CD4-positive, alpha-beta memory T cell (primary cell): ENCODE measurements at places on chromosomes 1 and 21. TPM values are rescaled to one million over a fixed set of nuclear protein-coding genes. Genes with fewer than 3 reads are reported as not detected.

DNA sequence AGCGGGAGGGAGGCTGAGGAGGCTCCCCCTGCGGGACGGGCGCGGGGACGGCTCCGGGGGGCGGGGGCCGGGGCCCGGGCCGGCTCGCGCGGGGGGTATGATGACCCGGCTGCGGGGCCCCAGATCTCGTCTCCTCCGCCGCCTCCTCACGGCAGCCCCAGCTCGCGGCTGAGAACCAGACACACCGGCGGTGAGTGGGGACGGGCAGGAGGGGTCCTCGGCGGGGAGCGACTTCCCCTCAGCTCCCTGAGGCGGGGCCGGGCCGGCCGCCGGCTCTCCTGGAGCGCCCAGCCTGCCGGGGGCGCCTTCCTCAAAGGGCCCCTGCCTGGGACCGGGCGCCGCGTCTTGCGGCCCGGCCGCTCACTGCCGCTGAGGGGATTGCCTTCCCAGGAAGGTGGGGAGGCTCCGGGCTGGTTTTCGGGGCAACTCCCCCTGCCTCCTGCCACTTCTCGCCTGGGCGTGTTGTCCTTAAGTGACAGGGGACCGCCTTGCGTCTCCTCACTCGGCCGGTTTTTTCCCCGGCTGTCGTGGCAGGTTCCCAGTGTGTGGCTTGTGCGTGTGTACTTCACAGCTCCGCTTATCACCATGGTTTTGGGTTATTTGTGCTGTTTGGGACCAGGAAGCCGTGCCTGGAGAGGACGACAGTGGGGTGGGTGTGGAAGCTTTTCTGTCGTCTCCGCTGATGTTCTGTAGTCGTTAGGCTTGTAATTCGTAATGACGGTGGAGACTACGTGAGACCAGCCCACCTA is 800 bp downstream of the HIPK1 start:
- peaks cover 50% of the 10 kb centered on the region for H3K4me1 ChIP-seq
- peak; percentile 79 for DNase-seq
- H3K27ac ChIP-seq: peak overlapping the region; percentile 97
- H3K36me3 ChIP-seq: no peaks in the 10 kb centered on the region
- peak overlapping the region; percentile 50 for H3K4me3 ChIP-seq
- H3K27me3 ChIP-seq: no peaks in the 10 kb centered on the region

GRCh38 chr1:47656719-47657685 is 219.2 kb downstream of the FOXD2 start:
- H3K4me3 ChIP-seq: no peak overlapping the region
- no peak overlapping the region for H3K27ac ChIP-seq
- no peaks in the 10 kb centered on the region for H3K36me3 ChIP-seq
- DNase-seq: no peak

DNA sequence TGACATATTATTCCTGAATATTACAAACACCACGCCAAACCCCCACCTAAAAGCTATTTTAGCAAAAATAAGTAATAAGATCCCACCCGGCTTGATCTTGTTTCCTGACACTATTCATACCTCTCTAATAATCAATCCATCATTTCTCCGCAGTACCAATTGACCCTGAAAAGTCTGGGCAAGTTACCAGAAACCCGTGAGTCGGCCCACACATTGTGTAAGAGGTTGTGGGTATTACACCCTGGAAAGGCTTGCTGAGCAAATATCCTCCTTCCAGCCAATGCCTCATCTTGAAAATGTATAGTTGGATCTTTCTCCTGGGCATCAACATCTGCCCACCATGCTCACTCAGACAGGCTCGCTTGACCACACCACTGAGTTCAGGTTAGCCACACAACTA is 451.0 kb downstream of the TTLL7 start:
- H3K36me3 ChIP-seq: no peaks in the 10 kb centered on the region
- no peak overlapping the region for H3K27ac ChIP-seq
- no peaks in the 10 kb centered on the region for H3K27me3 ChIP-seq
- DNase-seq: no peak
- H3K4me3 ChIP-seq: no peak overlapping the region
- H3K4me1 ChIP-seq: no peaks in the 10 kb centered on the region

- H3K27me3 ChIP-seq: no peaks in the 10 kb centered on the region
- H3K4me3 ChIP-seq: no peak overlapping the region
- DNase-seq: no peak
Measured at GRCh38 chr21:27799861-27800260, 833.0 kb upstream of the ADAMTS5 start.

DNA sequence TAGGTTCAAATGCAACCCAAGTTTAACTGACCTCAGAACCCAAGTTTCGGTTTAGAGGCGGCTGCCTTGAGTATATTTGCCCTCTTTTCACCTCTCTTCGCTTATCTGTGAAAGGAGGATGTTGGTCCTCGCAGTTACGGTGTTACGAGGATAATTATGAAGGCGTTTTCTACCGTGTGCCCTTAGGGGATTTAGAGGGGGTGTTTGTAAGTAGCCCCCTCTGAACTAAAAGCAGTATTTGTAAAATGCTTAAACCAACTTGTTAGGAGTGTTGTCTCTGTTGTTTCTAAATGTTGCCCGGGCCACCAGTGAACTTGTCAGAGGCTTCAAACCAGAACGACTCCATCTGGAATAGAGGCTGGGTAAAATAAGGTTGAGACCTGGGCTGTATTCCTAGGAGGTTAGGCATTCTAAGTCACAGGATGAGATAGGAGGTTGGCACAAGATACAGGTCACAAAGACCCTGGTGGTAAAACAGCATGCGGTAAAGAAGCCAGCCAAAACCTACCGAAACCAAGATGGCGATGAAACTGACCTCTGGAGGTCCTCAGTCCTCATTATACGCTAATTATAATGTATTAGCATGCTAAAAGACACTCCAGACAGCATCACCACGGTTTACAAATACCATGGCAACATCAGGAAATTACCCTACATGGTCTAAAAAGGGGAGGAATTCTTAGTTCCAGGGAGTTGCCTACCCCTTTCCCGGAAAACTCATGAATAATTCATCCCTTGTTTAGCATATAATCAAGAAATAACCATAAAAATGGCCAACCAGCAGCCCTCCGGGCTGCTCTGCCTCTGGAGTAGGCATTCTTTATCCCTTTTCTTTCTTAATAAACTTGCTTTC is 1.0 kb upstream of the PSRC1 start:
- peaks cover 23% of the 10 kb centered on the region for H3K4me1 ChIP-seq
- H3K4me3 ChIP-seq: peak overlapping the region; percentile 91
- no peak for DNase-seq
- H3K27ac ChIP-seq: peak overlapping the region; percentile 59
- H3K27me3 ChIP-seq: no peaks in the 10 kb centered on the region
- H3K36me3 ChIP-seq: no peaks in the 10 kb centered on the region

GRCh38 chr21:31030367-31031106 is 7.7 kb downstream of the KRTAP19-8 start:
- no peaks in the 10 kb centered on the region for H3K4me1 ChIP-seq
- no peak overlapping the region for H3K27ac ChIP-seq
- no peaks in the 10 kb centered on the region for H3K27me3 ChIP-seq
- no peaks in the 10 kb centered on the region for H3K36me3 ChIP-seq
- no peak overlapping the region for H3K4me3 ChIP-seq

DNA sequence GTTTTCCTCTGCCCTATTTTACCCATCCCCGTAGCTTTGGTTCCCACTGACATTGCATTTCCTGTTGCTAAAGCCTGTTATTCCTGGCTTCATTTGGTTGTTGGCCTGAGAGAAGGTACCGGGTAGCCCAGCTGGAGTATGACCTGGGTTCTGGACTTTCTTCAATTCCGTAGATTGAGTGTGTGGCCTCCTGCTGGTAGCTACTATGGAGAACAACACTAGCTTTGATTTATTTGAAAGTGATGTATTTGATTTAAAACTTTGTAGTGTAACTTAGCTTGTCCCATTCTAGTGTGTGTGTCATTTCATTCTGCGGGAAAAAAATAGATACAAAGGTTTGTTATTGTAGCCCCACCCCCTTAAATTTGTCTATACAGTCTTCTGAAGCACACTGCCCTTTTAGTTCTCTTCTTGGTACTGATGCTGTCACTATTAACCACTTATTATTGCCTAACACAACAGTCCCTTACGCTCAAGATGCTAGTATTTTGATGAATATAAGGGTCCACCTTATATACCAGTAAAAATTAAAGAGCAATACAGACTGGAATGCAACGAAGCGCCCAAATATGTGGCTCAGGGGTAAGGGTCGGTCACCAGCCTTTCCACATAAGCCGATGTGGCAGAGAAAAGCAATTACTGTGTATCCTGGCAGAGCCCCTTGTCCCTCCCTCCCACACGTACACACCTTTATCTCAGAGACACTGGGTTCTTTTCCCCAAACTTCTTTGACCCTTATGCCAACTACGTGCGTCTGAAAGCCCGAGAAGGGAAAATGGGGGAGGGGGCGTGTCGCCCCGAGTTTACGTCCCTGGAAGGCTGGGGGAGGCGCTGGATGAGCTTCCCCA is 643 bp upstream of the MOV10 start:
- peaks cover 20% of the 10 kb centered on the region for H3K36me3 ChIP-seq
- H3K4me3 ChIP-seq: peak overlapping the region; percentile 82
- DNase-seq: no peak
- peaks cover 50% of the 10 kb centered on the region for H3K4me1 ChIP-seq
- no peaks in the 10 kb centered on the region for H3K27me3 ChIP-seq
- H3K27ac ChIP-seq: peak overlapping the region; percentile 86

The SELL gene
- total RNA-seq: 378 TPM
